ENCODE measurements at places on chromosomes 12 and 14.

- H3K27ac ChIP-seq: no peak overlapping the region
- H3K4me1 ChIP-seq: no peaks in the 10 kb centered on the region
- no peak for DNase-seq
- H3K27me3 ChIP-seq: no peaks in the 10 kb centered on the region
- no peak overlapping the region for H3K4me3 ChIP-seq
Measured at GRCh38 chr14:92717571-92718042, 30.8 kb downstream of the LGMN start.

DNA sequence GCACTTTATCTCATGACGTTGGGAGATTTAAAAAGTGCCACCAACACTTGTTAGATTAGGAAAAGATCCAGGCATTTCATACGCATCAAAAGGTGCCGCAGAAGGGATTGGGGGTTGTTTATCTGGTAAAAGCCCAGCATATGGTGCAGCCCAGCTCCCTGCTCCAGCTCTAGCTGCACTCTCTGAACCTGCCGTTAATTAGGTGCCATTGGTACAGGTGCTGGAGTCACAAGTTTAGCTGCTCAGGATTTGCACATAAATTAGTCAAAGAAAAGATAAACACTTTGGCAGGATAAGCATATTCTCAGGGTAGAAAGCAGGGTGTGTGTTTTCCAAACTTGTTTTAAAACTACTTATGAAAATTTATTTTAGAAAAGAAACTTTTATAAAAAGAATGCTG lies 932.6 kb upstream of the TMEM132C start:
- H3K27me3 ChIP-seq: no peaks in the 10 kb centered on the region
- H3K4me1 ChIP-seq: no peaks in the 10 kb centered on the region
- no peaks in the 10 kb centered on the region for H3K36me3 ChIP-seq
- DNase-seq: no peak

GRCh38 chr12:52244615-52244994 lies 11.6 kb downstream of the KRT7 start:
- H3K27ac ChIP-seq: no peak overlapping the region
- H3K36me3 ChIP-seq: no peaks in the 10 kb centered on the region
- peaks cover 14% of the 10 kb centered on the region for H3K4me1 ChIP-seq
- no peak overlapping the region for H3K4me3 ChIP-seq
- peaks cover under 1% of the 10 kb centered on the region for H3K27me3 ChIP-seq
- DNase-seq: no peak

DNA sequence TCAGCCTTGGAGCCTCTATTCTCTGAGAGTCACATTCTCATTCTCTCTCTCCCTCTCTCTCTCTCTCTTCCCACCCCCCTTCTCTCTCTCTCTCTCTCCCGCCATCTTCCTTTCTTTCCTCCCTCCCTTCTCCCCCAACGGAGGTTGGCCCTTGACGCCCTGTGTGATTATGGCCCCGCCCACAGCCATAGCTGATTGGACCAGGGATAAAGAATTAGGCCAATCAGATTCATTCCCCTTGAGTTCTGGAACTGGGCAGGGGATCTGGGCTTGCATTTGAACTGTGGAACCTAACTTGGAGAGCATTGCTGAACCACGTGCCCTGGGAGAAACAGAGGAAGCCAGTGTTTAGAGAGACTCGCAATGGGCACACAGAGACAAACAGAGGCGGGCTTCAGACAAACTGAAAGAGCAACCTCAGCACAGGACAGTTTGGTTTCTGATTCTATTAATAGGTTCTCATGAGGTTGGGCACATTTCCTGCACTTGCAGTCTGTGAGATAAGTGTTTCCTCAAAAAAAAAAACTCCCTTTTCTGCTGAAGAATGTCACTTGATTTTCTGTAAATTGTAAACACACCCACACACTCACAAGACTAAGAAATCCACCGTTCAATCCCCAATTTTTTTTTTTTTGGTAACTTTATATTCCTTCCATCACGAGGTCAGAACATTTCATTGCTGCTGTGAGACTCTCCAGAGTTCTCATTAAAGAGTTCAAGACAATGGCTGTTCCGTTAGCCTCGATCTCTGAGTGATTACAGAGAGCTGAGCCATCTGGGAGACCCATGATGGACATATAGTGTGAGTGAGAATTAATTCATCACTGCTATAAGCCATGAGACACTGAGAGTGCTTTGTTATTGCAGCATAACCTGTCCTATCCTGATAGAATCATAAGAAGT lies 3.5 kb upstream of the P2RX7 start:
- peak; percentile 78 for DNase-seq
- no peaks in the 10 kb centered on the region for H3K27me3 ChIP-seq
- peak overlapping the region; percentile 57 for H3K4me3 ChIP-seq
- peaks cover 48% of the 10 kb centered on the region for H3K4me1 ChIP-seq
- H3K27ac ChIP-seq: peak overlapping the region; percentile 36
- H3K36me3 ChIP-seq: no peaks in the 10 kb centered on the region

DNA sequence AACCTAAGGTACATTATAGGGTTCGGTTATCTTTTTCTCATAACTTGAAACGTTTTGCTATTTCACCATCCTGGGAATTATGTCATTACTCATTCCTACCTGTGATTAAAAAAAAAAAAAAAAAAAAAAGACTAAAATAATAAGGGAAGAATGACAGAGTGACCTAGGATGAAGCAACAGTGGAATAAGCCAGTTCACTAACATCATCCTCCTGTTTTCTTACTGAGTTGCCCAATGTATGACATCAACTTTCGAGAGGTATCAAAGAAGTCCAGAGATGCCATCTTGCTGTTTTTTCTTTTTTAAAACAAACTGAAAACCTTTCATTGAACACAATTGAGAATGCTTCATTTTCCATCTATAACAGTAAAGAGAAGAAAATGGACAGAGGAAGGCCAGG lies 42.8 kb downstream of the AMN start:
- H3K4me3 ChIP-seq: no peak overlapping the region
- no peaks in the 10 kb centered on the region for H3K27me3 ChIP-seq
- no peak overlapping the region for H3K27ac ChIP-seq
- H3K4me1 ChIP-seq: no peaks in the 10 kb centered on the region
- H3K36me3 ChIP-seq: no peaks in the 10 kb centered on the region
- no peak for DNase-seq

GRCh38 chr12:47981496-47982260 lies 18.3 kb downstream of the TMEM106C start:
- H3K4me3 ChIP-seq: no peak overlapping the region
- H3K27me3 ChIP-seq: no peaks in the 10 kb centered on the region
- no peak for DNase-seq
- H3K4me1 ChIP-seq: no peaks in the 10 kb centered on the region

DNA sequence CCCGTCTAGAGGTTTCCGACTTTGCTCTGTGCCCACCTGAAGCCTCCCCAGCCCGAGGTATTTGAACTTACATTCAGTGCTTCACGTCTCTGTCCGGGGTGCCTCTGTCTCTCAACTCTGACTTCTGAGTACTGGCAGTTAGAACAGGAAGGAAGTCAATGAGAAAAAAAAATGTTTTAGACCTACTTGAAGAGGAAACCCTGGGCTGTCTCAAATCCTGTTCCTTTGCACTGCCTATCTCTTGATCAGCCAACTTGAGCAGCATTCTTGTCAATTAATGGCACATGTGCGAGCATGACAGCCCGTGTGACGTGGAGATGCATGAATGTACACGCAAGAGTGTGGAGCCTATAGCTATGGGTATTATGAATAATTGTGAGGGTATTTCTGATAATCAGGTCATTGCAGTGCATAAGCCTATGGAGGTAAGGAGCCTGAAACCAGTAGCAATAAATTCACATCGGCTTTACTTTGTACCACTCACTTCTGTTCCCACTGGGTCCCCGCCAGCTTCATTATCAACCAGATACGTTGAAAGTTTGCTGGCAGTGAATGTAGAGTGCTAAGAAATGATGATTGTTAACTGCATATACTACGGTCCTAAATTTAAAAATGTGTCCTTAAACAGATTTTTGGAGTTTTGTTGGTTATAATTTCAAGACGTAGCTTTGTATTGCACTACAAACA lies at the start of gene ARHGDIB:
Gene ARHGDIB, minus strand, starts transcription at position 136 of the 687 bp plus-strand sequence. CDS start 10,889 bp downstream, outside the sequence.
- peaks cover 7% of the 10 kb centered on the region for H3K36me3 ChIP-seq
- H3K27ac ChIP-seq: peak within 1 kb of the TSS; percentile 85
- H3K4me3 ChIP-seq: peak within 1 kb of the TSS; percentile 94
- peaks cover 49% of the 10 kb centered on the region for H3K4me1 ChIP-seq

DNA sequence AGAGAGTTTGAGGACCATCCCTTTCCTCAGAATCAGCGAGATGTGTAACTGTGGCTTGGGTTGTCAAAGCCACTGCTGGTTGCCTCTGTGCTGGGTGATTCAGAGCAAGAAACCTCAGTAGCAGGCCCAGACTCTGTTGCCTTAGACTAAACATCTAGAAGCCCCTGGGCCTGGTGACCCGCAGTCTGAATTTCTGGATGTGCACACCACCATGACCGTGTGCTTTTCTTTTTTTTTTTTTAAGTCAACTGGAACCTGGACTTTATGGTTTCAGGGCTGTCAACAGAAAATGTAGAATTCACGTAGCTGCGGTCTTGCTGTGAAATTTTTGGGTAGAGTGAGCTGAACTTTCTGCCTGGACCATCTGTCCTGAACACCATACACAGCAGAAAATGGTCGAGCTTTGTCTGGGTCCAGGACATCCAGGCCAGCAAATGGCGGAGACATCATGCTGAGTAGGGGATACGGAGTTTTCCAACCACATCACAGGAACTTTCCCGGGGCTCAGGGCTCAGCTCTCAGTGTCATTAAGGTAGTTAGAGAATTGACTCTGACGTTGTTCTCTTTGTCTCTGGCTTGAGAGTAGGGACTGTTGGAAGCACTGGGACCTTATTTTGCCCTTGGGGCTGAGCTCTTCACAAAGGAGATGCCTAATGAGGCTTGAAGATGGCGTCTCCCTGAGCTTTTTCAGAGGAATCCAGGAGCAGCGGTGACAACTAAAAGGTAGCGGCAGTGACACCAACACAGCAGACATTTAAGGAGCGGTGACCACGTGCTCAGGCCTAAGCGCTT lies 23.0 kb upstream of the BATF start:
- H3K27me3 ChIP-seq: no peaks in the 10 kb centered on the region
- no peaks in the 10 kb centered on the region for H3K36me3 ChIP-seq
- no peak overlapping the region for H3K27ac ChIP-seq
- H3K4me1 ChIP-seq: peaks cover 7% of the 10 kb centered on the region

DNA sequence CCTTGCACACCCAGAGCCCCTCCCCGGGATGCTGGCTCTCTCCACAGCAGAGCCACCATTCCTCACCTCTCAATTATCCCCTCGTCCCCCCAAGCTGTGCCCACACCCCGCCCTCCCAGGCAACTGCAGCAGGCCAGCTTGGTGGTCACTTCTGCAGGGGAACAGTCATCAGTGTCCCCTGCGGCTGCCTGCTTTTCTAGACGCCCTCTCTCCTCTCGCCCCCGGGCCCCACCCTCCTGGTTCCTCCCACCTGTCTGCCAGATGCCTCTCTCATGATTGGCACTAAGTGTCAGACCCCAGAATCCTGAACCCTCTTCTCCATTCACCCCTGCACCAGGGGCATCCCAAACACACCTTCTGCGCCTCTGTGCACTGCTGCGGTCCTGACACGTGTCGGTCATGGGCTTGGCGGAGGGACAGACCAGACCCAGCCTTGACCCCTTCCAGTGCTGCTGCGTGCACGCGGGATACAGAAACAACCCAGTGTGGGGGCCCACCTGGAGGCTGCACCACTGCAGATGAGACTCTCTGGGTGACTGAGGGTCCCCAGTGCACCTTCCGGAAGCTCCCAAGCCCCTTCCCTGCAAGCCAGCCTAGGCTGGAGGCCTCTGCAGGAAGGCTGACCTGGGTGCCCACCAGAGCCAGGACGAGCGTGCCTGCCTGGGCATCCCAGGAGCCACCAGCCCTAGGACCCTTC lies 99.5 kb downstream of the SETD3 start:
- H3K27me3 ChIP-seq: peaks cover 3% of the 10 kb centered on the region
- no peaks in the 10 kb centered on the region for H3K36me3 ChIP-seq
- no peak overlapping the region for H3K27ac ChIP-seq
- H3K4me1 ChIP-seq: no peaks in the 10 kb centered on the region
- H3K4me3 ChIP-seq: no peak overlapping the region

DNA sequence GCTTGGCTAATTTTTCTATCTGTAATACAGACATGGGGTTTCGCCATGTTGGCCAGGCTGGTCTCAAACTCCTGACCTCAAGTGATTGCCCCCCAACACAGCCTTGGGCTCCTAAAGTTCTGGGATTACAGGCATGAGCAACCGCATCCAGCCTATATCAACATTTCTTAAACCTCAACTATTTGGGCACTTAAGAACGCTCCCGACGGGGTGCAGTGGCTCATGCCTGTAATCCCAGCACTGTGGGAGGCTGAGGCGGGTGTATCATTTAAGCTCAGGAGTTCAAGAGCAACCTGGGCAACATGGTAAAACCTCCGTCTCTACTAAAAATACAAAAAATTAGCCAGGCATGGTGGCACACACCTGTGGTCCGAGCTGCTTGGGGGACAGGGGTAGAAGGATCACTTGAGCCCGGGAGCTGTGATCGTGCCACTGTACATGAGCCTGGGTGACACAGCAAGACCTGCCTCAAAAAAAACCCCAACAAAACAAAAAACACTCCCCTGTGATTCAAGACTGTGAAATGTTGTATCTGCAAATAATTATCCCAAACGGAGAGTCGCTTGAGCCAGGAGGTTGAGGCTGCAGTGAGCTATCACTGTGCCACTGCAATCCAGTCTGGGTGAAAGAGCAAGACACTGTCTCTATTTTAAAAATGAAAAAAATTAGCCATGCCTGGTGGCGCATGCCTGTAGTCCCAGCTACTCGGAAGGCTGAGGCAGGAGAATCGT lies 21.5 kb downstream of the PPTC7 start:
- no peaks in the 10 kb centered on the region for H3K27me3 ChIP-seq
- peaks cover 60% of the 10 kb centered on the region for H3K4me1 ChIP-seq
- DNase-seq: no peak
- H3K36me3 ChIP-seq: no peaks in the 10 kb centered on the region

DNA sequence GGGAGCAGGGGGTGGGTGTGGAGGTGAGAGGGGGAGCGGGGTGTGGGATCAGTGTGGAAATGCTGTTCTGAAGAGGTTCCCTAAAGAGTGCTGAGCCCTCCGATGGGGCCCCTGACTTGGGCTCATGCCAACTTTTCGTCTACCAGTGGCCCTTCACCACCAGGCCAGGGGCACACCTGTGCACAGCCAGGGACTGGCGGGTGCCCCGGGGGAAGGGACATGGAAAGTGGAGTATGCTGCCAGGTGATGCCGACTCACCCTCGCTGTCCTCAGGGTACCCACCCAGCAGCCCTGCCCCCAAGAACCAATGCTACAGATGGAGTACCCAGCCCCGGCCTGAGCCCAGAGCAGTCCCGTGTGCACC lies 26.2 kb downstream of the AMN start:
- H3K27ac ChIP-seq: no peak overlapping the region
- no peaks in the 10 kb centered on the region for H3K27me3 ChIP-seq
- H3K4me1 ChIP-seq: peaks cover 21% of the 10 kb centered on the region
- H3K4me3 ChIP-seq: peak overlapping the region; percentile 15

- H3K4me3 ChIP-seq: no peak overlapping the region
- H3K36me3 ChIP-seq: peaks cover 48% of the 10 kb centered on the region
- no peaks in the 10 kb centered on the region for H3K27me3 ChIP-seq
- no peak for DNase-seq
Measured at GRCh38 chr12:48838048-48838447, 13.9 kb downstream of the DDX23 start.

- peaks cover 25% of the 10 kb centered on the region for H3K4me1 ChIP-seq
- H3K36me3 ChIP-seq: no peaks in the 10 kb centered on the region
- H3K27ac ChIP-seq: no peak overlapping the region
- H3K27me3 ChIP-seq: no peaks in the 10 kb centered on the region
- no peak for DNase-seq
- H3K4me3 ChIP-seq: no peak overlapping the region
Measured at GRCh38 chr12:3723916-3724805, 28.7 kb downstream of the CRACR2A start.

GRCh38 chr14:93481758-93482157 lies 51.0 kb downstream of the UNC79 start:
- no peak overlapping the region for H3K27ac ChIP-seq
- H3K4me1 ChIP-seq: no peaks in the 10 kb centered on the region
- no peaks in the 10 kb centered on the region for H3K27me3 ChIP-seq
- no peaks in the 10 kb centered on the region for H3K36me3 ChIP-seq

GRCh38 chr14:33846100-33846824 lies 104.6 kb downstream of the EGLN3 start:
- H3K4me3 ChIP-seq: no peak overlapping the region
- DNase-seq: no peak
- H3K36me3 ChIP-seq: no peaks in the 10 kb centered on the region
- H3K4me1 ChIP-seq: no peaks in the 10 kb centered on the region
- no peak overlapping the region for H3K27ac ChIP-seq

All from CD8-positive, alpha-beta memory T cell (primary cell).